Left lung (tissue), 14 donors: ENCODE measurements at places on chromosomes 1 and 21. TPM values are rescaled to one million over a fixed set of nuclear protein-coding genes. Genes with fewer than 3 reads are reported as not detected.

DNA sequence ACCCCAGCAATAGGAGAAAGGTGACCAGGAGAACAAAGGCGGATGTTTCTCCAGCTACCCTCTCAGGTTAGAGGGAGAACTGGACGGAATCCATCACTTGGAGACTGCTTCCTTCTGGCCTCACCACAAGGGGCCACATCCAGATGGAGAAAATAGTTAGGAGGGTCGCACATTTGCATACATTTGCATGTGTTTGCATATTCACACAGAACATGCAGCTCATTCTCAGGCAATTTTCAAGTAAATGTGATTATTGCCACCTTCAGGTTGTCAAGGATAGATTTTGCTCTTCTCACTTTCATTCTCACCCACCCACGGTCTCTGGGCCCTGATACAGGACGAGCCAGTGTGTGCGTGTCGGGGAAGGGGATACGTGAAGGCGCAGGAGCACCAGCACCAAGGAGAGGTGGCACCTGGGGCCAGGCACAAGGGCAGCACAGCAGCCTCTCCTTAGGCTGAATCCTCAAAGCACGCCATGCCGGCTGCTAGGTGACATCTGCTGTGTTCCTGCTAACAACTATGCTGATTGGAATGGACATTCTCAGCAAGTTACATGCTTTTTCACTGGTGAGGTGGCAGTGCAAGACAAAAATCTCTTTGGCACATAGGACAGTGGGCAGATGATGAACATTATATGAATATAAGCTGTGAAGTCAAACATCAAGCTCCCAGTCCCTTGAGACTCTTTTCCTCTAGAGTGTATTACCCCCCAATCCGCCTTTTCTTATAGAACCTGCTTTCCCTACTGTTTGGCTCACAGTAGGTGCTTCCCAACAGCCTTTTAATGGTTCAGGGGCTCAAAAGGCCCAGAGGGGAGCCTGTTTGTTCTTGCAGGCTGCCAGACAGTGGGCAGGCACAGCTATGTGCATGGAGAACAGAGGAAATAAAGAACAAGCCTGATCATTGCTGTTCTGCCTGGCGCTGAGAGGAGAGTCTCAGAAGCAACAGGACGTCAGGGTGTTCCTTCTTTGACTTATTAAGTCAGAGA lies 14.3 kb downstream of the ACKR1 start:
- DNase-seq: no peak

- peak; percentile 56 for DNase-seq
Observed at GRCh38 chr1:39539252-39539790, 37.3 kb downstream of the PABPC4 start.

GRCh38 chr1:204841316-204841715 lies 29.3 kb upstream of the NFASC start:
- DNase-seq: no peak

- DNase-seq: no peak
Observed at GRCh38 chr1:221832617-221833016, 90.7 kb upstream of the DUSP10 start.

- DNase-seq: no peak
Observed at GRCh38 chr1:8846263-8846662, 28.8 kb upstream of the RERE start.

Gene CAMSAP2
- total RNA-seq: 32.2 TPM
